HTR-8/SVneo (cell line): ENCODE measurements at places on chromosomes 1 and 21.

DNA sequence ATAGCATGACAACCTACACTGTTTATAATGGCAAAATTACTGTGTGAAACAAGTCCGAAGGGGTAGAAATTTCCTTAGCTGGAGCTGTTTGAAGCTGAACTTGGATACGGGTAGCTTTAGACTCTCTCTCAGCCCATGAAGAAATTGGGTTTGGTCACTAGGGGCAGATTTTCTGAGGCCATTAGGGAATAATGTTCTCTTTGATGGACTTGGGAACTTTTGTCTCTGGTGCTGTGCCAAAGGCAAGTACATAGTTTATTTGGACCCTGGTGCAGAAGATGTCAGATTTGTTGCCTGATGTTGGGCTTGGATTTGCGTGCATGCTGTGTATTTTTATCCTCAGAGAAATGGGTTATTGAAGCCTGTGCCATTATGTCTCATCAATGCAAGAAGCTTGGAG, 109.6 kb downstream of the VPS13D start:
- DNase-seq = no peak

GRCh38 chr21:15539376-15539775, 190.4 kb upstream of the USP25 start:
- DNase-seq = no peak

DNA sequence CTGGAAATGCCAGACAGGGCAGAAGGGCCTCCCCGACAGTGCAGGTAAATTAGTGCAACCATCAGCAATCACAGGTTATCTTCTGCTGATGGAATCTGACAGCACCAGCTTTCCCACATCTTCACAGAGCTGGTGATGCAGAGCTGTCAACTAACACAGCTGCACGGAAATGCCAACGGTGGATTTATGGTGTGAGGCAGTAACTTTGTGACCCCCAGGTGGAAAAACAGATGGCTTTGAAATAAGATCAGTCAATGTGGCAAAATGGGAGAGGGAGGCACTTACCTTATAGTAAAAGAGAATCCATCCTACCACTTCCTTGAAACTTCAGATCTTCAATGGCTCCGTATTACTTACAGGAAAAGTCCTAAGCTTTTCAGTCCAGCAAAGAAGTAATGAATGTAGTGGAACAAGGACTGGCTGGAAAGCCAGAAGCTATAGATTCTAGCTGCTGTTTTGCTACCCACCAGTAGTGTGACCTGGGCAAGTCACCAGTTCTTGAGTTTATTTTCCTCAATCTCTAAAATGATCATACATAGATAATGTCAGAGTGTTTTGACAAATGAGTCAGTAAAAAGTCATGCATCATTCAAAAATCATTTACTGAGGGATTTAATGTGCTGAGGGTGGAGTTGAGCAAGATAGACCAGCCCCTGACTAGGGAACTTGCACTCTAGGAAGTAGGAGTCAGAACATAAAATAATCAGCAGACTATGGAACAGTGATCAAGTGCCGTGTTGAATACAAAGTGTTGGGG, 245.7 kb upstream of the JUN start:
- no peak for DNase-seq

- DNase-seq = no peak
Measured at GRCh38 chr1:12383786-12384185, 154.0 kb downstream of the VPS13D start.

DNA sequence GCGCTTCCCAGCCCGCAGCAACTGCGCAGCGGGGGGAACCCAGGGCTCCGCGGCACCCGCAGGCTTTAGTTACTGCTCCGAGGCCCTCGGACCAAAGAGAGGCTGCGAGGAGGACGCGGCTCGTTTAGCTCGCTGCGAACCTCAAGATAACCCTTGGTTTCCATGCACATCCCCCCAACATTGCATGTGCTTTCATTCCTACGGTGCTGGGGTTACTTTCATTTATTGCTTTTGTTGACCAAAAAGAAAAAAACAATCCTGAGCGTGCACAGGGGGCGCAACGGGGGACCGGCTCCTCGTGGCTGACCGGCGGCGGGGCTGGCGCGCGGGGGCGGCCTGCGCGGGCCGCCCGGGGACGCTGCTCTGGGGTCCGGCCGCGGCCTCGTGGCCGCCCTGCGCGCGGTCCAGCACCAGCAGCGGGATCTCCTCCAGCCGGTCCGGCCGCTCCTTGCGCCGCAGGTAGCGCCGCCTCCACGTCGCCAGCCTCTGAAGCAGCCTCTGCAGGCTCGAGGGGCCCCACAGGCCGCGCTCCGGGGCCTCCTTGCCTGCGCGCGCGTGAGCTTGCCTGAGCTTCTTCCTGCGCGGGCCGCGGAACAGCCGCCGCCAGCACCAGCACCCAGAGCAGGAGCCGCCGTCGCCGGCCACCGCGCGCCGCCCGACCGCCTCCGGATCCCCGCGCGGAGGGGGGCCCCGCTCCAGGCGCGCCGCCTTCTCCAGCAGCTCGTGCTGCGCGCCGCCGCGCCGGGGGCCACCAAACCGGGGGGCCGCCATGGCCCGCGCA, 77.4 kb downstream of the DESI2 start:
- no peak for DNase-seq

DNA sequence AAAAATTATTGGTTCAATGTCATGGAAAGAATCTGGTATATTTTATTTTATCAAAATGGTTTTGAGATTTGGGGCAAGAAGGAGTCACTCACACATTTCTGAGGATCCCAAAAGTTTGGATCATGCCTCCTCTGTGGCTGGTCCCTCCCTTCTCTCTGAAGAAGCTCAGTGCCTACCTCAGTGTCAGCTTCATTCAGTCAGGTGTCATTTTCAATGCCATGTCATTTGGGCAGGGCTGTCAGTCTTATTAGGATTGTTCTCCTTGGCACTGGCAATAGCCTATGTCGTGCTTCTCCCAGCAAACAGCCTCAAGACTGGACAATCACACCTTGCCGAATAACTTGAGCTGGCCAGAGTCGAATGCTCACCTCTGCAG, 264.5 kb upstream of the CAMK1G start:
- DNase-seq = no peak

DNA sequence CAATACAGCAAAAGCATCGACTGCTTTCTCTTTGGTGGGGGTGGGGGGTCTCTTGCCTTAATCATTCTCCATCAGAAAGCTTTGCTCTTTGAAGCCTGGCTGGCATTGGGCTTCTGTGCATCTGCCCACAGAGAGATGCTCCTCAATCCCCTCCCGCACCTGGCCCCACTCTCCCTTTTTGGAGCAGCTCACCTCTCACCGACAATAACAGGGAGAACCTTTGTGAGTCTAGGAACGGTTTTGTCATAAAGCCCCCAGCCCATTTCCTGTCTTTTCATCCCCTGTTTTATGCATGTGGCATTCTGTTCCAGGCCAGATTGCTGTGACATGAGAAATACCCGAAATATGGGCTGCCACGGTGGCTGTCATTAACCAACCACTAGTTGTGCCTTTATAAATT, 469.0 kb upstream of the VAMP3 start:
- DNase-seq = no peak

GRCh38 chr1:5708346-5709245, 283.6 kb downstream of the NPHP4 start:
- no peak for DNase-seq

- no peak for DNase-seq
Measured at GRCh38 chr1:161480381-161481035, 24.7 kb upstream of the FCGR2A start.

DNA sequence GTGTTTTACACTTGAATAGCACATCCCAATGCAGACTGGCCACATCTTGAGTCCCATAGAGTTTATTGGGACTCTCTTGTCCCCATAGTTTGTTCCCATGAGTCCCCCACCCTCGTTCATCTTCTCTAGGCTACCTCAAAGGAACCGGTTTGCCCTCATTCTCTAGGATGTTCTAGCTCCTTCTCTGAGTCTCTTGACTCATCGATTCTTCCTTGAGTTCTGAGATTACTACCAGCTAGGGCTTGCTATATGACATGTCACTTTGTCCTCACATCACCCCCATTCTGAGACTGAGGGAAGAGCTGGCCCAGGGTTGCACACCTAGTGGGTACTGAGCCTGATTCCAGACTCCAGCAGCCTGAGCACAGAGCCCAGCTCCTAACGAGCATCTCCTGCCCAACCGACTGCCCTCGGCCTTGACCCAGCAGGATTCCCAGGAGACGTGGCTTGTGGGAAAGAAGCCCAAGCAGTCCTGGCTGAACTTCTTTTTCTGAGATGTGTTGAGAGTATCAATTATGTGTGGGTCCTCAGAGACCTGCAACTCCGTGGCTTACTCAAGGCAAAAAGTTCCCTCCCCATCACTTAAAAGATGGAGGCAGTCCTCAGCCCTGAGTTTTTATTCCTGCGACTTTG, 42.0 kb downstream of the TMEM51 start:
- DNase-seq = no peak

DNA sequence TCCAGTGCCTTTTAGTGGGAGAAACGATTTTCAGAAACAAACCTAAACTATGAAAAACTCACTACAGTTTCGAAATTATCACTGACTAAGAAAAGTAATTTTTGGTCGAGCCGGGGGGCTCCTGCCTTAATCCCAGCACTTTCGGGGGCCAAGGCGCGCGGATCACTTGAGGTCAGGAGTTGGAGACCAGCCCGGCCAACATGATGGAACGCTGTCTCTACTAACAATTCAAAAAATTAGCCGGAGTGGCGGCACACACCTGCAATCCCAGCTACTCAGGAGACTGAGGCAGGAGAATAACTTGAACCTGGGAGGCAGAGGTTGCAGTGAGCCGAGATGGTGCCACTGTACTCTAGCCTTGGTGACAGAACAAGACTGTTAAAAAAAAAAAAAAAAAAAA, 3.0 kb downstream of the CFHR3 start:
- no peak for DNase-seq

DNA sequence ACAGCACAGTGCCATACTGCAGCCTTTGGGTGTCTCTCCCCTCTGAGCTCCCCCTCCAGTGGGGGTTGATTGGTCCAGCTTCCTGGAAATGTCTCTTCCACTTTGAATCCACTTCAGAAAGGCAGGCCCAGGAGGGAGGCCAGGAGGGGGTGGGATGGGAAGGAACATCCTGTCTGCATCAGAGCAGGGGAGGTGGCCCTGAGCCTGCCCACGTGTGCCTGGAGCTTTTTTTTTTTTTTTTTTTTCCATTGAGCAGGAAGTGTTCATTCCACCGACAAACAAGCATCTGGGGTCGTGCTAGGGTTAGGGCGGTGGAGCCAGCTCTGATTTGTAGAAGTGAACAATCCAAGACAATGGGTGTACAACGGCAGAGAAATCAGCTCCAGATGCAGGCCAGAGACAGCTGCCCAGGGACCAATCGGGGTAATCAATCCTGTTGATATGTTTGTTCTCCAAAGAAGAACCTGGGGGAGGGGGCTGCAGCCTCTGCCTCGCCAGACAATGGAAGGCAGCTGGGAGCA, 93.3 kb downstream of the SSBP3 start:
- DNase-seq = peak; percentile 64

DNA sequence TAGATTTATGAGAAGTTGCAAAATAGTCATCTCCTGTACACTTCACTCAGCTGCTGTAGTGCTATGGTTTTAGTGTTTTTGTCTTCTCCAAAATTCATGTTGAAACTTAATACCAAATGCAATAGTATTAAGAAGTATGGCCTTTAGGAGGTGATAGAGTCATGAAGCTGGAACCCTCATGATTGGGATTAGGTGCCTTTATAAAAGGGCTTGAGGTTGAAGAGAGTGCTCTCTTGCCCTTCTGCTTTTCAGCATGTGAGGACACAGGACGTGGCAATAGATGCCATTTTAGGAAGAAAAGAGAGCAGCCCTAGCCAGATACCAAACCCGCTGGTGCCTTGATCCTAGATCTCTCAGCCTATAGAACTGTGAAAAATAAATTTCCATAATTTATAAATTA, 87.6 kb downstream of the CTH start:
- no peak for DNase-seq

GRCh38 chr1:65393928-65394327, 26.5 kb upstream of the LEPR start:
- no peak for DNase-seq

DNA sequence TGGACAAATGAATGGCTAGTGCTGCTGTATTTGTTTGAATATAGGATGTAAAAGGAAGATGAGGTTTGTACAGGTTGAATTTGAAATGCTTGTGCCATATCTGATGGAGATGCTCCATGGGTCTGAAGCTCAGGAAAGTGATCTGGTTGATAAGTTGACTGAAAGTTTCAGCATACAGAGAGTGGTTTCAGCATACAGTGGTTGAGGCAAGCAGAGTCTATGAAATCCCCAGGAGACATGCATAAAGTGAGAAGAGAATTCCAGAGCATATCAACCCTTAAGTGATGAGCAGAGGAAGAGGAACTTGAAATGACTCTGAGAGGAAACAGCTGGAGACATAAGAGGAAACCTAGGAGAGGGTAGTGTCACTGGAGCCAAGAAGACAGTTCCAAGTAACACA, 21.7 kb downstream of the TCHHL1 start:
- DNase-seq = no peak

DNA sequence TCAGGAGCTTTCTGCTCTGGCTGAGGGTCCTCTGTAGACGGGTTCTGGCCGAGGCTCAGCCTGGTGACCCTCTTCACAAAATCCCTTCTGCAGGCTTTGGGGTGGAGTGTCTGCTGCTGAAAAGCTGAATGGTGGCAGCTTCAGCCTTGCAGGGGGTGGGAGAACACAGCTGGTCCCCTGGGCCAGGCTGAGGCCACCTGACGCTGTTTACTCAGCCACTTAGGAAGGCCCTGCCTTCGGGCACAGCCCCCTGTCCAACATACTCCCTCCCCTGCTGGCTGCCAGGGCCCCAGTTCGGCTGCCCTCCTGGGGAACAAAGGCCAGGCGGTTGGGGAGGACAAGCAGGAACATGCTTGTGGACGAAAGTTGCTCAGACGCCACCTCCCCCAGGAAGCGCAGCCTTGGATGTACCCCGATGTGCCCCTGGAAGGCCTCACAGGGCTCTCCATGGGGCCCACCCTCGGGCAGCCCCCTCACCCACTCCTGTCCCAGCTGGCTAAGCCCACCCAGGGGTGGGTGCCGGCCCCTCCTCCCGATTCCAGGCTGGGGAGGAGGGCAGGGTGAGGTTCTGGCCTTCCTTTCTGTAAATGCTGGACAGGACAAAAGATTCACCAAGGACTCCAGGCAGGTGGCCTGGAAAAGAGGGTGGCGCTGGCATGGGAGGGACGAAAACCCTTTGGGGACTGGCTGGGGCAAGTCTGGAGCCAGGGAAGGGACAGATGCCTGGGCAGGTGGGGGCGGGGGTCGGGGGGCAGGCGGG, at the start of gene ANKRD65:
Gene ANKRD65, minus strand, starts transcription at position 130 of the 760 bp plus-strand sequence. CDS start 271 bp downstream, outside the sequence.
- no peak for DNase-seq

DNA sequence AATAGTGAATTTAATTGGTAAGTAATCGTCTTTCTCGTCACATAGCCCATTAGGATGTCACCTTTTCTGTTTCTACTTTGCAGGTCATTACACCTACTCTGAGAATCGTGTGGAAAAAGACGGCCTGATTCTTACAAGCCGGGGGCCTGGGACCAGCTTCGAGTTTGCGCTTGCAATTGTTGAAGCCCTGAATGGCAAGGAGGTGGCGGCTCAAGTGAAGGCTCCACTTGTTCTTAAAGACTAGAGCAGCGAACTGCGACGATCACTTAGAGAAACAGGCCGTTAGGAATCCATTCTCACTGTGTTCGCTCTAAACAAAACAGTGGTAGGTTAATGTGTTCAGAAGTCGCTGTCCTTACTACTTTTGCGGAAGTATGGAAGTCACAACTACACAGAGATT, 23.3 kb downstream of the PARK7 start:
- no peak for DNase-seq
